HFF-Myc (cell line): ENCODE measurements at places on chromosomes 5 and 9.
A peak's percentile ranks its signal among the peaks of the same experiment; 100 is the strongest.

DNA sequence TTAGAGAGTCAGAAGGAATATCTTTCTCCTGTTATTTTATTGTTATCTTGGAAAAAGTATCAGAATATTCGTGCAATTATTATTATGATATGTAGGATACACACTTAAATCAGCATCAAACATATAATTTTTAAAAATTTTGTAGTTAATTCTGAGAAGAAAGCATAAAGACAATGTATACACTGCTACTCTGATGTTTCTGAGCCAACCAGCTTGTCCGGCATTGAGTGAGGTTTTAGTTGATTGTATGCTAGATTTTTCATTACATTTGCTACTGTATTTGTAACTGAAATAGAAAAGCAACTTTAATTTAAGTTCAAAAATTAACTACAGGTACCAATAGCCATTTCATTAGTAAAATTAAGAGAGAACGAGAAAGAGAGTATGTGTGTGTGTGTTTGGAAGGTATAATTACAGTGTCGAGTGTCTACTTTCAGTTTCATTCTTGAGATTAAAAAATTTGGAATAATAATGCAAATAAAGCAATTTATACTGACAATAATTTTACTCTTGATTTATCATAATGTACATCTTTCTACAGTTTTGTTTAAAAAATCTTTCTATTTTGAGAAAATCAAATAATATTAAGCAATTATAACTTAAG lies 160.4 kb upstream of the CDH12 start:
- no peak for DNase-seq

GRCh38 chr5:82174128-82174918 lies 103.8 kb downstream of the RPS23 start:
- DNase-seq: no peak

- DNase-seq: no peak
These were observed 24.4 kb downstream of the FAM163B start for GRCh38 chr9:133584559-133585476.

- no peak for DNase-seq
These were observed 5.8 kb upstream of the RALGDS start for GRCh38 chr9:133126697-133127339.

- DNase-seq: no peak
These were observed 108.2 kb downstream of the MPDZ start for GRCh38 chr9:13171261-13171660.

GRCh38 chr5:116371935-116372334 lies 202.7 kb downstream of the SEMA6A start:
- no peak for DNase-seq

- DNase-seq: no peak
These were observed 16.3 kb downstream of the IL5 start for GRCh38 chr5:132526974-132527564.

GRCh38 chr9:107638521-107639310 lies 149.1 kb upstream of the KLF4 start:
- DNase-seq: peak; percentile 46

DNA sequence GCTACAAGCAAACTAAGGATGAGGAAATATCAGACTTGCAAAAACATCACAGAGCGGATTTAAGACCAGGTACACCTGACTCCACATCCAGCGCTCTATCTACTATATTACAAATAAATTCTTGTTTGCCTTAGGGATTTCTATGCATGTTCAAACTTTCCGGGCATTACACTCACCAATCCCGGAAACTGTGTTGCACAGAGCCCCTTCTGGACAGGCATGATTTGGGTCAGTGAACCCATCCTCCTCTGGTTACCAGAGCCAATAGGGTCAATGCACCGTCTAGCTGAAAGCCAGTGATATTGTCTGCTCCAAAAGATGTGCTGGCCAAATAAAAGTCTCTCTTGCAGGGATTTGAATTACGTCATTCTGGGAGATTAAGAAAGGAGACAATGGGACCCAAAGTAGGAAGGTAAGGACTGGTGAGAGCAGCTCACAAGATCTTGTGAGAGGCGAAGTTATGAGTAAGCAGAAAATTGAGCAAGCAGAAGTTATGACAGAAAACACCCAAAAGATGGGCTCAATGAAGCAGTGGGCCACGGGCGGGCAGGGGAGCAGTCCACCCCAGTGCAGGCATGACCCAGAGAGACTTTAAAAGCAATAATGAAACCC lies 155.8 kb upstream of the RAI14 start:
- no peak for DNase-seq

GRCh38 chr5:136033848-136034247 lies 5.1 kb downstream of the TGFBI start:
- DNase-seq: no peak

DNA sequence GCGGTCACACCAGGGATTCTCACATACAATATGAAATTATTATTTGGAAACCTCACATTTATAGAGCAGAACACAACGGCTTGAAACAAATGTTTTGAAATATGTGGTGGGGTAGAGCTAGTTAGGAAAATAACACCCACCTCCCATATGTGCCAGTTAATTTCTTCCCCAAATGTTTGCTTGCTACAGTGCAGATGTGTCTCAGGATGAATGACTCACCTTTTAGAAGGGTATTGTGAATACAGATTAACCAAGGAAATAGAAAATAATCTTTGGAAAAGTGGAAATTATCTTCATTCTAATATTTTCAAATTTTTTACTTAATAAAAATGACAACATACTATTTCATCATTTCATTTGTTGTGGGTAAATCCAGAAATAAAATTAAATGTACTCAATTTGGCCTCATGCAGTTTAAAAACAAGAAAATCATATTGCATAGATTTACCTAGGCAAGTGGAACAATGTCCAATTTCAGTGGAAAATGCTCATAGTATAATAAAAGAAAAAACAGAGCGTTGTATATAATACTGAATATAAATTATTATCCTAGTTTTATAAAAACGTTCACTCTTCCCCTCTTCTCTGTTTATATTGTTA lies 39.3 kb upstream of the RICTOR start:
- no peak for DNase-seq

- no peak for DNase-seq
These were observed 48.9 kb downstream of the FAM174A start for GRCh38 chr5:100584069-100584468.

GRCh38 chr9:37342493-37342892 lies 80.0 kb upstream of the GRHPR start:
- DNase-seq: no peak

- DNase-seq: peak; percentile 31
These were observed 48.1 kb downstream of the FOCAD start for GRCh38 chr9:20732118-20732517.

DNA sequence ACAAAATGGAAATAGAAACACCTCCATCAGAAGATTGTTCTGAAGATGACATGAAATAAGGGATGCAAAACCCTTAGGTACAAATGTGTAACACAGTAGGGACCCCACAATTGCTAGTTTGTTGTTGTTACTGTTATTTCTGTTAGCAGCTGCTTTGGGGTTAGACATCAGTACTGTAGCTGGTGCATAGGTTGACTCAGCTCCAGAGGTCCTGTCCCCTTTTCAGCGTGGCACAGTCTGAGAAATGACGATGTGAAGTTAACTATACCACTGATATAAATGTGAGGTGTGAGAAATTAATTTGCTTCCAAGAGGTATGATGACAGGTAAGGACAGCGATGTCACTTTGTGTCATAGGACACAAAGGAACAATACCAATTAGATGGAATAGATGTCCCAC lies 384.6 kb upstream of the KLF4 start:
- no peak for DNase-seq

DNA sequence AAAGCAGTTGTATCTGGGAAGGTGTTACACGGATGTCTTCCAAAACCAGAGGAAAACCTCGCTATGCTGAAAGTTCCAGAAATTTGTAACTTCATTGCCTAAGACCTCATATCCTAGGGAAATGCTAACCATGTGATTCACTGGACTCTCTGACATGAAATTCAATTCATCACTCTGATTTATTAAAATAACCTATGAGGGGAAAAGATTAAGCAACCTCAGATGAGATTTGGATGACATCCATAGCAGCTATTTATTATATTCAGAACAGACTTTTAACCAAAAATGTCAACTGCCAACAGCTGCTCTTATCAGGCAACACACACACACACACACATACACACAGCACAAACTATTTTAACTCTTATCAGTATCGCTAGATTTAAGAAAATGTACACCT lies 1006.4 kb upstream of the CTNND2 start:
- DNase-seq: no peak

- DNase-seq: peak; percentile 87
These were observed 523.5 kb upstream of the CLINT1 start for GRCh38 chr5:158382473-158382872.

- no peak for DNase-seq
These were observed 92.4 kb upstream of the CXCL14 start for GRCh38 chr5:135671052-135671705.

- DNase-seq: no peak
These were observed 169.1 kb downstream of the CSNK1G3 start for GRCh38 chr5:123681061-123681460.

DNA sequence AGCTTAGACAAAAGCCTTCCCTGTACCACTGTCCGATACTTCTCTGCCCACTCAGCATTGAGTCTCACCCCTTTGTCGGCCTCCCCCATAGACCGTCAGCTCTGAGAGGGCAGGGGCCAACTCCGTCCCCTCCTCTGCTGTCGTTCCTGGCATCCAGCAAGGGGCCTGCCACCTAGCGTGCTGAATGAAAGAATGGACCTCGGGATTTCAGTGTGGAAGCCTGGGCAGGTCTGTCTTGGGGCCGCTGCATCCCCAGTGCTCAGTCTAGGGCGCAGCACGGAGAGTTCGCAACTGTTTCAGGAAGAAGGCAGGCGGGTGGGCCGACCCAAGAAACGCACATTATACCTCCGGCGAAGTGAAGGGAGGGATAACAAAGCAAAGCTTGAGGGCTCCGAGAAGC lies 1.5 kb upstream of the TOR1B start:
- no peak for DNase-seq
